ENCODE measurements at places on chromosomes 3 and 15.

DNA sequence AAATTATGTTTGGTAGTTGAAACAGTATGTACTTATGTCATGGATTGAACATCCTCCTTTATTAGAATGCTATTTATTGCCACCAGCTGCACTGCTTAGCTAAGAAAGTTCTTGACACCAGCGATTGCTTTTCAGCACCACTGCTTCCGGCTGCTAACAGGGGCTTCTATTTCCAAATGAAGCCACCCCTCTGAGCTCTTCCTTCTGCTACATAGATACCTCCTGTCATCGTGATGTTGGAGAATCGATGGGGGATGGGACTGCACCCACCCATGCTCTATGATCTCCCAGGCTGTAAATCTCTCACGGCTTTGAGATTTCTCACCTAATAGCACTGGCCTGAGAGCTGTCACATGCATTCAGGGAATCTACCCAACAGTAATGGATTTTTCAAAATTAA lies 259.2 kb downstream of the MEIS2 start:
- no peak for DNase-seq

- no peak for DNase-seq
These were observed 23.8 kb upstream of the ZNF148 start for GRCh38 chr3:125398952-125399351.

GRCh38 chr3:98553021-98553563 lies 21.3 kb downstream of the GPR15 start:
- no peak for DNase-seq

DNA sequence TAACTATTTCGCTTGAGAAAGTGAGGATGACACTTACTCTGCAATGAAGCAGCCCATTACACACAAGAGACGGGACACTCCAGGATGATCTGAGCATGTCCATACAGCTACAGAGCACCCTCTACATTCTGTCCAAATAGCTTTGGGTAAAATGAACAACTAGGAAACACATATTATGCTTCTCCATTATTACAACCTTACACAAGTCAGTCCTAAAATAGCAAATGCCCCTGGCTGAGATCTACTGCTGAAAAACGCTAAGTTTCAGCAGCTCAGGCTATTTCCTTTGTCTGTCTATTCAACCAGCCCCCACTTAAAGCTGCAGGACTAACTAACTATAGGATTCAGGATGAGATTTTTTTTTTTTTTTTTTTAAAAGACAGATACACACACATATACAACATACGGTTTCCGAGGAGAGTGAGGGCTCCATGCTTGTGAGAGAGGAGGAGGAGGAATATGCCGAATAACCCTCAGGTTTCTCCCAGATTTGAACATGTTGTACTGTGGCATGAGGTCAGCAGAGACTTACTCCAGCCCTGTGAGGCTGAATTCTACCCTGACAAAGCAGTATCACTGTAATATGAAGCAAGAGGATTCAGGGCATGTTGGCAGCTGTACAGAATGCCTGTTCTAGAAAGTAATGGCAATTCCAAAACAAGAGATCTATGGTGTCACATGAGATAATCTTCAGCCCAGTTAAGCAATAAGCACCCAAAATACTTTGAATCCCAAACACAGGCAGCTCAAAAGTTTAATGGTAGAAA lies 117.3 kb upstream of the PLXND1 start:
- no peak for DNase-seq

- no peak for DNase-seq
These were observed 45.9 kb downstream of the ADAM10 start for GRCh38 chr15:58703610-58704009.

GRCh38 chr15:70763950-70764730 lies 782 bp upstream of the UACA start:
- no peak for DNase-seq
